ENCODE measurements at places on chromosomes 3 and 15.
A peak's percentile ranks its signal among the peaks of the same experiment; 100 is the strongest.

DNA sequence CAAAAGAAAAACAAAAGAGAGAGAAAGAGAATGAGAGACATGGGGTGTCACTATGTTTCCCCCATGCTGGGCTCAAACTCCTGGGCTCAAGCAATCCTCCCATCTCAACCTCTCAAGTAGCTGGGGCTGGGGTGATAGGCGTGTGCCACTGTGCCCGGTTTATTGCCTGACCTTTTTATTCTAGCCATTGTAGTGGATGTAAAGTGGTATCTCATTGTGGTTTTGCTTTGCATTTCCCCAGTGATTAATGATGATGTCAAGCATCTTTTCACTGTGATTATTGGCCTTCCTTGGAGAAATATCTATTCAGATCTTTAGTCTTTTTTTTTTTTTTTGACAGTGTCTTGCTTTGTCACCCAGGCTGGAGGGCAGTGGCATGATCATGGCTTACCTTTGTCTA, 37.7 kb upstream of the GK5 start:
- DNase-seq: peak; percentile 49

DNA sequence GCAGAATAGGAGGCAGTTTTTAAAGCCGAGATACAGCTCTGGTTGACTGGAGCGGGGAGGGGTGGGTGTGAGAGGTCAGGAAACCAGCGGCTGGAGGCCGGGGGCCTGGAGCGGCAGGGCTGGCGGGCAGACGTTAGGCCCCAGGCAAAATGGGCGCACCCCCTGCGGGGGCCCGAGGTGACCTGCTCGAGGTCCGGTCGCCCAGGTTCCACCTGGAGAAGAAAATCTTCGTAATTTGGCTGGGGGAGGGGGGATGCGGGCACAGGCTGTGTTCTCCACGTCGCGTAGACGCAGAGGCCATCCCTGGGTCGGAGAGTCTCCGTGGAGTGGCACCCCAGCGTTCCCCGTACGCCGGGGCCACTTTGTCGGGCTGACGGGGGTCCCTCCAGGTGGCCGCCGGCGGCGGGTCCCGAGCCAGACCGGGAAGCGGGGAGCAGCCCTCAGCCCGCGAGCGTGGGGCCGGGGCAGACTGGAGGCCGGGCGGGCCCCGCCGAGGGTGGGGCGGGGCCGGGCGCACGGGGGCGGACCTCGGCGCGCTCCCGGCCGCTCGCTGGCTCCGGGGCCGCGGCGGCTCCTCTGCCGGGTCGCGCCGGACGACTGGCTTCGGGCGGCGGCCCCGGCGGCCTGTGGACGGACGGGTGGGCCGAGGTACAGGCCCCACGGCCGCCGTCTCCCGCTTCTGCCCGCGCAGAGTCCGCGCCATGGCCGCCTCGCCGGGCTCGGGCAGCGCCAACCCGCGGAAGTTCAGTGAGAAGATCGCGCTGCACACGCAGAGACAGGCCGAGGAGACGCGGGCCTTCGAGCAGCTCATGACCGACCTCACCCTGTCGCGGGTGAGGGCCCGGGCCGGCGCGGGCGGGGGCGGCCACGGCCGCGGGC, at the start of gene CRTC3:
TSS of gene CRTC3 (plus strand) at position 553 of the 879 bp plus-strand sequence. CDS start at position 702, 149 bp downstream.
- DNase-seq: peak; percentile 70

- DNase-seq: no peak
Observed at GRCh38 chr3:13338231-13338630, 81.9 kb downstream of the NUP210 start.

GRCh38 chr15:48646331-48646730, 822 bp upstream of the FBN1 start:
- no peak for DNase-seq

GRCh38 chr3:86634361-86634760, 356.6 kb downstream of the VGLL3 start:
- DNase-seq: no peak

DNA sequence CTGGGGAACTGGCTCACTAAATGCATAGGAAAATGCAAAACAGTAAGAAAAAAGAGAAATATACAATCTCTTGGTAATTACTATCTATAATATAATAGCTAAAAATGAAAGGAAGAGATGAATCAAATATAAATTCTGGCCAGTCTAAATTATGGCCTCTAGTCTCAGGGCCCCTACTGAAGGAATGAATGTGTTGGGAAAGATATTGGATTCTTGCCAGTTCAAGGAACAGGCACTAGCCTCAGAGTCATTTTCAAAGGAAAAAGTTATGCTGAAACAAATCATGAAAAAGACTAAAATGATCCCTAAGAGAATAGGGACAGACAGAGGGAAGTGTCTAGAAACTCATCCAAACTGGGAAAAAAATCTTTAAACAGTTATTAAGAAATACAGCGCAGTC, 62.4 kb downstream of the C3orf80 start:
- no peak for DNase-seq

GRCh38 chr15:71629781-71630474, 180.4 kb upstream of the NR2E3 start:
- DNase-seq: no peak
